ENCODE measurements at places on chromosomes 3 and 15.

- DNase-seq: no peak
Measured at GRCh38 chr15:70342141-70342540, 244.4 kb upstream of the TLE3 start.

- DNase-seq: no peak
Measured at GRCh38 chr15:51049081-51049480, 45.6 kb downstream of the TNFAIP8L3 start.

GRCh38 chr3:49310677-49311076 is 29.2 kb downstream of the USP4 start:
- no peak for DNase-seq

DNA sequence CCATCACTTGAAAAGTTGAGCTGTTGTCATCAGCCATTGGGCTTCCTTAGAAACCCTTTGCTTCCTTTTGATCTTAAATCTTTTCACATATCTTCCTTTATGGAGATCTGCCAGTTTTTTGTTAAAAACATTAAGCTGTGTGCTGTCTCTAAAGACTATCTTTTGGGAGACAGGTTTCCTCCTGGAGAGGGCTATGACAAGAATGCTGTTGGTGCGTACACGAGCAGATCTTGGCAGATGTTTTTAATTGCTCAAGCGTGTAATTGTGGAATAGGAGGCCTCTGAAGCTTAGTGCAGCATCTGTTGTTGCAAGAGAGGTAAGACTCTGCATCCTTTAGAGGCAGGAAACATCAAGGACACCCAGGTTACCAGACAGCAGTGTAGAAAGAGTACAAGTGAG is 56.8 kb downstream of the PHLDB2 start:
- DNase-seq: no peak

- DNase-seq: no peak
Measured at GRCh38 chr3:120554812-120555606, 41.1 kb upstream of the NDUFB4 start.

DNA sequence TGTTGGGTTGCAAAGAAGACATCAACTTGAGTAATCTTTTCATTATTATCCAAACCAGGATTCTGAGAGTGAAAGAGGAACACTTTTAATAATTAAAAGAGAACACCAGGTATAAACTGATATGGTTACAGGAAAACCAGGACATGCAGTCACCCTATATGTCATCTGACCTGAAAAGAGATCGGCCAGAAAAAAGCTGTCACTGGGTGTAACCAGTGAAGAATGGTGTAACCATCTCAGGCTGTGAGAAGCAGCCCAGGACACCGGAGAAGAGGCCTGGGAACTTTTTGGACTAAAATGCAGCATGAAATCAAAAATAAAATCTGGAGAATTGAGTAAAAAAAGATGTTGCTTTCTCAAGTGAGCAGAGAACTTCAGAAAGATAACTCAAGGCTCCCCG is 10.1 kb upstream of the CCDC80 start:
- no peak for DNase-seq

GRCh38 chr3:172071780-172072330 is 32.5 kb downstream of the FNDC3B start:
- DNase-seq: no peak

DNA sequence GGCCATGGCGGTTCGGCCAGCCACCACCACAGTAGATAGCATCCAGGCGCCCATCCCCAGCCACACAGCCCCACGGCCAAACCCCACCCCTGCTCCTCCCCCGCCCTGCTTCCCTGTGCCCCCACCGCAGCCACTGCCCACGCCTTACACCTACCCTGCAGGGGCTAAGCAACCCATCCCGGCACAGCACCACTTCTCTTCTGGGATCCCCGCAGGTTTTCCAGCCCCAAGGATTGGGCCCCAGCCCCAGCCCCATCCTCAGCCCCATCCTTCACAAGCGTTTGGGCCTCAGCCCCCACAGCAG is 29.5 kb downstream of the PTPN23 start:
- no peak for DNase-seq
